NCI-H226 (cell line): ENCODE measurements at places on chromosomes 4 and X.

DNA sequence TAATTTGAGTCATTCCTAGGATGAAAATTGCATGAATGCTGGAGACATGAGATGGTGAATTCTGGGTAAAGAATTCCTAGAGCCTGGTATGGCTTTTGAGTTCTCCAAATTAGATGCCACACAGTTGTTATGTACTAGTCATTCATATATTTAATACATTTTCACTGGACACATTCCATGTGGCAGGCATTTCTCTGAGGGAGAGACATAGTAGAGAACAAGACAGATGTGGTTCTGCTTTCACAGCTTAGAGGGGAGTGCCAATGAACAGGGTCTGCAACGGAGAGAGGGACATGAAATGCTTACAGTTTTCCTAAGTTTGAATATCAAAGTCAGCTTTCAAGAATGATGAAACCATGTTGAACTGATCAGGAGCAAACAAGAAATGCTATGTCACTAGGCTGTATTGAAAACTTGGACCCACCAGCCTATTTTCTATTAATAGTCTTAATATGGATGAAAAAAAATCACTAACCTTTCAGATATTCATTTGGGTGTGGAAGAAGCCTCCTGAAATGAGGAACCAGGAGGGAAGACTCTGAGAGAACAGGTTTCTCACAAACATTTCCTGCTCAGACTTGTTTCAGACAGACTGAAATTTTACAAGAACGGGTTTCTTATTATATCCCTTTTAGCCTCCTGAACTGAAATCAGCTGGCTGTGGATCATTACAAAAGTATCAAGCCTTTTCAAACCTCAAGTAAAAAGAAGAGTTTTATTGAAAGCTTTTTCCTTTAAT lies 276.0 kb upstream of the TET2 start:
- DNase-seq, result no peak

- DNase-seq, result no peak
These were observed 21.4 kb downstream of the ZCCHC13 start for GRCh38 chrX:74325130-74326059.

- no peak for DNase-seq
These were observed 189.5 kb downstream of the ARAP2 start for GRCh38 chr4:36054694-36055422.

- DNase-seq, result peak; percentile 12
These were observed 347 bp downstream of the AMTN start for GRCh38 chr4:70518716-70519115.

- no peak for DNase-seq
These were observed 19.3 kb downstream of the DDIT4L start for GRCh38 chr4:100170986-100171385.

DNA sequence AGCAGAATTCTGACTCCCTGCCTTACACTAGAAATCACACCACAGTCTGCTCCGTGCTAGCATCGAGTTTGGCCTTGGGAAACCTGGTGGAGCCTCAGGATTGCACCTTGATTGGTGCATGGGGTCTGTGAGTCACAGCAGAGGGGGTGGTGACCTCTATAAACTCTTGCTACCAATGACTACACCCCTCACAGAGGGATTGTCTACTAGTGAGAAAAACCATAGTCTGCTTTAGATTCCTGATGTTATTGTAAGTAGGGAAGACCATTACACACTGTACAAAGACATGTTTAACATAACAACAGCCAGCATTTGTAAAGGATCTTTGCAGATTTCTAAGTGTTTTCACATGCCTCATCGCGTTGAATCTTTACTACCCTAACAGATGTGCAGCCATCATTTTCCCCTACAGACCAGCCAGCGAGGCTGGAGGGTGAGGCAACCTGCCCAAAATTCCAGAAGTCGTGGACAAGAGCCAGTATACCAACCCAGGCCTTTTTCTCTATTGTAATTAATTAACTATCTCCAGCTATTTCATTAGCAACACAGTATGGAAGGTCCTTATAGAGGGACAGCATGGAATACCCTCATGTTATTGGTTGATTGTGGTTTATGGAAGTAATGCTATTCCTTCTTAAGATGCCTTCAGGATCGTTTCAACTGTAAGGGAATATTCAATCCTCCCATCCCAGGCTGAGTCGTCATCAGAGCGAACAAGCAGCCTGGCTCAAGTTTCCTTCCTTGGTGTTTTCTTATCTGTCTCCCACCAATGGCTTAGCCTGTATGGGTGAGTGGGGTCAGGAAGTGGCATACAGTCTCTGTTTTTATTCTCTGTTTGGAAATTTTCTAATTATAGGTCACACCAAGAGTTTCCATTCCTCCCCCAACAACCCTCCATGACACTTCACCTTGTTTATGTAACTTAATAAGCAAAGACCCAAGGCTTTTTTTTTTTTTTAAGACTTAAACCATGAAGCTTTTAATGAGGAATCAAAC lies 55.9 kb upstream of the KDR start:
- peak; percentile 72 for DNase-seq

- no peak for DNase-seq
These were observed 271.0 kb upstream of the ARSJ start for GRCh38 chr4:114250439-114250891.

GRCh38 chr4:115234405-115235093 lies 121.1 kb upstream of the NDST4 start:
- peak; percentile 8 for DNase-seq

DNA sequence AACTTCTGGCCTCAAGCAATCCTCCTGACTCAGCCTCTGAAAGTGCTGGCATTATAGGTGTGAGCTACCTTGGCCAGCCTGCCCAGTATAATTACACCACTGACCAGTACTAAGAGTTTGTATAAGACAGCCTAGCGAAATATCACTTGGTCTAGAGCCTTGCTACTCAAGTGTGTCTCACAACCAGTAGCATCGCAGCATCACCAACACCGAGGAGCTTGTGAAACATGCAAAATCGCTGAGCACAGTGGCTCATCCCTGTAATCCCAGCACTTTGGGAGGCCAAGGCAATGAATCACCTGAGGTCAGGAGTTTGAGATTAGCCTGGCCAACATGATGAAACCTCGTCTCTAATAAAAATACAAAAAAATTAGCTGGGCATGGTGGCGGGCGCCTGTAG lies 102.0 kb upstream of the GATB start:
- DNase-seq, result peak; percentile 95

GRCh38 chrX:109600237-109600651 lies 24.7 kb downstream of the KCNE5 start:
- DNase-seq, result no peak

GRCh38 chr4:113445286-113445685 lies 316.3 kb downstream of the CAMK2D start:
- peak; percentile 88 for DNase-seq

DNA sequence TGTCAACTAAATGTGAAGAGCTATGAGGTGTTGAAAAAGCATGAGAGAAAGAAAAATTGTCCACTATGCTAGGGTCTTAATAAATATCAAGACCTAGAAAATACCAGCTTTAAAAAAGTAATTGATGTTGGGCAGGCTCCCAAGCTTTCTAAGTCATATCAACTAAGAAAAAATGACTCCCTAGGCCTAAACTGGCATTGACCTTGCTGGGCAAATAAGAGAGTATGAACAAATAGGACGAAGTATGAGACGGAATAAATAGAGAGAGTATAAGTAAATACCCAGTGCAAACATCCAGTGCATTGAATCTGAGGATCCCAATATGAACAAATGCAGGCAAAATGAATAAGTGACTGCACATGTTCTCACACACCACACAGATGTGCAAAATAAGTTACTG lies 3.2 kb downstream of the KDR start:
- no peak for DNase-seq

DNA sequence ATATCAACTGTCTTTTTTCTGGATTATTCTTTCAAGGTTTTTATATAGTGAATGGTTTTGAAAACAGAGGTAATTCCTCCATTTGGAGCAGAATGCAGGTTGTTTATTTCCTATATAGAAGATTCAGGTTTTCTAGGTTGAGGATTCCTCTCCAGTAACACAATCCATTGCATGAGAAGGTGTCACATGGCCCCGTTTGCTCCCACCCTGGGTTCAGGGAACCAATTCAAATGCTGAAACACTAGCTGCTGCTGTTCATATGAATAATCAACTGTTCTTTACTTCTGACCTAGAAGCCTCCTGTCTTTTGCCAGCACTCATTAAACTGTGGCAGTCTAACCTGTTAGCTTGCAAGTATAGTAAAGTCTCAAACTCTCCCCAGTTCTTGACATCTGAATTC lies 1316.9 kb upstream of the TENM3 start:
- no peak for DNase-seq

GRCh38 chrX:20666331-20666730 lies 399.6 kb upstream of the RPS6KA3 start:
- DNase-seq, result no peak

DNA sequence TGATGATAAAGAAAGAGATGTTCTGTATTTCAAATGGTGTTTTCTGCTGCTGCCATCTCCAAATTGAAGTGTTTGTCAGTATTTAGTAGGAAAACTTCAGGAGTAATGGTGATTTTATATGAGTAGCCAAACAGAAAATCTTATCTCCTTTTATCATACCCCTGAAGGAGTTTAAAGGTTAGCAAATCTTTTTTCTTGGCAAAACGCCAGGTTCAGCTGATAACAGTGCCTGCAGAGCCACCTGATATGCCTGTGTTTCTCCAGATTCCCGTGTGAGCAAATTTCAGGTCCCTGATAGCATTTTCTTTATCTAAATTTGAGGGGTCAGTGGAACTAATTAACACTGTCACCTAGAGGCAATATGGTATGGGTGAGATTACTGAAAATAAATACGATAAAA lies 65.8 kb upstream of the ETNPPL start:
- peak; percentile 20 for DNase-seq

GRCh38 chr4:145939856-145940255 lies 1.2 kb upstream of the ZNF827 start:
- no peak for DNase-seq

- no peak for DNase-seq
These were observed 130.1 kb downstream of the KLHL8 start for GRCh38 chr4:87090305-87090704.

DNA sequence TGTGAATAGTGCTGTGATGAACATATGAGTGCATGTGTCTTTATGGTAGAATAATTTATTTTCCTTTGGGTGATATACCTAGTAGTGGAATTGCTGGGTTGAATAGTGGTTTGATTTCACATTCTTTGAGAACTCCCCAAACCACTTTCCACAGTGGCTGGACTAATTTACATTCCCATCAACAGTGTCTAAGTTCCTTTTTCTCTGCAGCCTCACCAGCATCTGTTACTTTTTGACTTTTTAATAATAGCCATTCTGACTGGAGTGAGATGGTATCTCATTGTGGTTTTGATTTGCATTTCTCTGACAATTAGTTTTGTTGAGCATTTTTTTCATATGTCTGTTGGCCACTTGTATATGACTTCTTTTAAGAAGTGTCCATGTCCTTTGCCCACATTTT lies 29.1 kb downstream of the JADE3 start:
- DNase-seq, result no peak

DNA sequence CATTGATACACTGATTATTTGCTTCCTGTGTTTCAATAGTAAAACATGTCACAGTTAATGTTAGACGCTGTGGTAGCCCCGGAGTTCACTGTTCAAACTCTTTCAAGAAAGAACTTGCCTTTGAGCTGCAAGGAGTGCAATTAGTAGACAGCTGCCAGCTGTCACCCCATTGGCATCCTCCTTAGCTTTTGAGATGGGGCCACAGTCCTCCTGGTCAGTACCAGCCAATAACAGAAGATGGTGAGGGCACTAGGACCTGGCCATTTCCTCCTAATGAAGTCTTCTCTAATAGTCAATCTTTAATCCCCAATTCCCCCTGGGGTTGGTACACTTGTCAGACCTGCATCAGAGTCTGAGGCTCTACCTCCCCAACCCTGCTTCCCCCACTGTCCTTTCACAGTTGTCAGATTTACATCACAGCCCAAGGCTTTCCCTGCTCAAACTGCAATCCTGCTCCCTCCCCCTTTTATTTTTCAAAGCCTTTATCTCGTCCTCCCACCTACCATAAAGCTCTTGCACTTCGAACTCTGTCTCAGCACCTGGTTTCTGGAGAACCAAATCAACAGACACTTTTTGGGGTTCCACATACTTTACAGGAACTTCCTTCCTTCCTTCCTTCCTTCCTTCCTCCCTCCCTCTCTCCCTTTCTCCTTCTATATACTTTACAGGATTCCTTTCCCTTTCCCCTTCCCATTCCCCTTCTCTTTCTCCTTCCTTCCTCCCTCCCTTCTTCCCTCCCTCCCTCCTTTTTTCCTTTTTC lies 182.0 kb downstream of the RASL11B start:
- DNase-seq, result no peak

DNA sequence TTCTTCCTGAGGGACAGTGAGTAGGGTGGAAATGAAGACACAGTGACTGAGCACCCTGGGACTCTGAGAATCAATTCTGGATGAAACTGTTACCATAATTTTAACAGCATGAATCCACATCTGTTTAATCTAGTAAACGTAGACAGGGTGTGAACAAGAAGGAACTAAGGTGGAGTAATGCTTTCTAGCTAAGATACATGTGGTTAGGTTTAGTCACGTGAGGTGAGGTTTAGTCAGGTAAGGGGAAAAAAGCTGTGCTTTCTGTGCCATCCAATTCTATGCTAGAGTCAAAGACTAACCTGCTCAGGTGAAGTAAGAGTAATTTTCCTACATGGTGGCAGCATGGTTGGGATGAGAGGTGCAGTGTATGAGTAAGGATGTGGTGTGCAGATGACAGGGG lies 54.0 kb upstream of the C4orf54 start:
- no peak for DNase-seq

DNA sequence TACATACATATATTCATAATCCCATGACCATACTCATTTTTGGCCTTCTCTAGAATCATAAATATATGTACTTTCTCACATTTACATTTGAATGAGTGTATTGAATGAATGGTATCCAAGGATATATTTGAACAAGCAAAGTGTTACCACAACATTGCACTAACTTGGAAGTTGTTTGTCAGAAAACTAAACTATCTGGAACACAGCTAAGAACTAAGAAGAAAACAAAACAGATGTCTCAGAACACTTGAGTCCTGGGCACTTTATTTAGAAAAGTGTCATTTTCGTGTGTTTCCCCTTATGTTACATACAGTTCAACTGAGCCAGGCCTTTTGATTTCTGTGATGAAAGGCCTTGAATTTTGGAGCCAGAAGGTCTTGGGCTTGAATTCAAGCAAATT lies 466.7 kb upstream of the FAT1 start:
- DNase-seq, result no peak

- no peak for DNase-seq
These were observed 11.5 kb upstream of the SRPX start for GRCh38 chrX:38232079-38232686.

DNA sequence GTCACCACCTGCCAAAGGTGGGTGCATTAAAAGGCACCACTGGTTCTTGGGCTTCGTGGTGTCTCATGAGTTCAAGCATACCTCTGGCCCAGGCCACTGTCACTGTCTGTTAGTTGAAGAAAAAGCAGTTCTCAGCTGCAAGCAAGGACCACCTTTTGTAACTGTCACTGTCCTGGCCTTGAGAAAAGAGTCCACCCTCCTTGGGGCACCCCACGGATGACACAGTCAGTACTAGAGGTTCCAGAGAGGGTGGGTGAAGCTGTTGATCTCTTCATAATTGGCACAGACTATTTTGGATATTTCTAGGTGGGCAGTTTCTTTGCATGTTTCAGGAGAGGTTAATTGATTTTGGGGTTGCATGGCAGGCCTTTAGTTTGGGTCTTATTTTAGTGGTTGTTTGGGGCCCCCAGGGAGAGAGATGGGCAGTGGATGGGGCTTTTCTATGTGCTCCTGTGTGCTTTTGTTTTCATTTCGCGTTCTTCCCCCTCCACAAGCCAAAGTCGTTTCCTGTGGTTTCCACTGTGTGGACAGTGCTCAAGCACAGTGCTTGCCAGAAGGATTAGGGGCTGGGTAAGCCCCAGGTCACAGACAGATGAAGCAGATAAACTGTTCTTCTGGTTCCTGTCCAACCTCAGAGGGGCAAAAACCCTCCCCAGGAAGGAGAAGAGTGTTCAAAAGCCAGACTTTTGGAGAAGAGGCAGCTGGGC lies 156.2 kb upstream of the PPP1R2C start:
- no peak for DNase-seq
